COR-L47 (cell line): ENCODE measurements at places on chromosomes 5 and 9.

DNA sequence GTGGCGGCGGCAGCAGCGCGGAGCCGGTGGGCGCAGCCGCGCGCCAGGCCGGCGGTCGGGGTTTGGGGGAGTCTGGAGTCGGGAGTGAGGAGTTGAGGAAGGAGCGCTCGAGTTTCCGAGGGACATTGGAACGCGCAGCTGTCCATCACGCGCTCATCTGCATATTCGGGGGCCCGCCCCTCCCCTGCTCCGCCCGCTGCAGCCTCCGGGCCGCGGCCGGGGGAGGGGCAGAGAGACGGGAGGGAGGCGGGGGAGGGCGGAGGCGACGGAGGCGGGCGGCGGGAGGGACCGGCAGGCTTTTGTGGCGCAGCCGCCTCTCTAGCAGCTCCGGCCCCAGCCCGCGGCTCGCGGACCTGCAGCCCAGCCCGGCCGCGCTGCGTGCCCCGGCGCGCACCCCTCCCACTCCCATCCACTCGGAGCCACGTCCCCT is at the start of gene IRX2:
Gene IRX2 (minus strand): TSS at position 86 of the 430 bp plus-strand sequence. CDS start 264 bp downstream, outside the sequence.
- DNase-seq: no peak

DNA sequence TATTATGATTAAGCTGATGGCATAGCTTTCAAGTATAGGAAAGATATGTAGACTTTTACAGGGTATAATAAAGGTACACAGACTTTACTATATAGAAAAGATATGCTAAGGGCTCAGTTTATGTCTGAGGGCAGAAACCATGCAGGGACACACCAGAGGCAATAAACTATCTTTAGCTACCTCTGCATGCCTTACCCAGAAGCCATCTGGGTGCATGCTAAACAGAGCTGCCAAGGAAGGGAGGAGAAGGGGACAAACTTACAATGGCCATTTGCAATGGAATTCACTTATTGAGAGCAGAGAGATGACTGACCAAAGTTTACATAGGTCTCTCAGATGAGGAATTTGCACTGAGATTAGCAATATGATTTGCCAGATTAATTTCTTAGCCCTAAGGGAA is 143.1 kb upstream of the NR4A3 start:
- no peak for DNase-seq

- DNase-seq: no peak
Observed at GRCh38 chr5:169343766-169344165, 42.8 kb upstream of the SLIT3 start.

DNA sequence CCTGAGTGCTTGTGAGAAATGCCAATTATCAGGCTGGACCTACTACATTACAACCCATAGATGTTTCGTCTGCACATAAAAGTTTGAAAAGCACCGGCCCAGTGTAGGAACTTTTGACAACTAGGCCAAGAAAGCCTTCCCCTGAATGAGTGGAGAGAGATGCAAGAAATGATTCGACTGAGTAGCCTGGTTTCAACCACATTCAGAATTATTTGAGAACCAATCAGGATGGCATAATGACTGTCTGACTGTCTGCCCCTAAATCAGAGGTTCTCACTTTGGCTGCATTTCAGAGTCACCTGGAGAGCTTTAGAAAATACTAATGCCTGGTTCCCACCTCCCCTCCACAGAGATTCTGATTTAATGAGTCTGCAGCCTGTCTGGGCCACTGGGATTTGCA is 61.1 kb downstream of the FRMD3 start:
- DNase-seq: peak; percentile 55

DNA sequence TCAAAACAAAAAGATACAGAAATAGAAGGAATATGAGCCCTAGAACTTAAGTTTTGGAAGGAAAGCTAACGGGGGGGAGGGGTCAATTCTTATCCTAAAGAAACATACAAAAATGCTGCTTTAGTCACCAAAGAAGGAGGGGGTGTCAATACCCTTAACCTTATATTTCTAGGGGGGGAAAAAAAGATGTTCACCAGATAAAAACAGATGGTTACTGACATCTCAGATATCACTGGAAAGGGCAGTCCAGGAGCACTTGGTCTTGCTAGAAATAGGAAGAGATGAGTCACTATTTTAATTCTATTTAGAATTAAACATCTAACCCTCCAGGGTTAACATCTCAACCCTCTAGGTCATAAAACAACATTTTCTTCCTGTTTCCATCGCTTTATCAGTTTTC is 1.7 kb downstream of the DIAPH1 start:
- DNase-seq: no peak

- DNase-seq: no peak
Observed at GRCh38 chr9:35560625-35561337, 44.3 kb upstream of the TESK1 start.

DNA sequence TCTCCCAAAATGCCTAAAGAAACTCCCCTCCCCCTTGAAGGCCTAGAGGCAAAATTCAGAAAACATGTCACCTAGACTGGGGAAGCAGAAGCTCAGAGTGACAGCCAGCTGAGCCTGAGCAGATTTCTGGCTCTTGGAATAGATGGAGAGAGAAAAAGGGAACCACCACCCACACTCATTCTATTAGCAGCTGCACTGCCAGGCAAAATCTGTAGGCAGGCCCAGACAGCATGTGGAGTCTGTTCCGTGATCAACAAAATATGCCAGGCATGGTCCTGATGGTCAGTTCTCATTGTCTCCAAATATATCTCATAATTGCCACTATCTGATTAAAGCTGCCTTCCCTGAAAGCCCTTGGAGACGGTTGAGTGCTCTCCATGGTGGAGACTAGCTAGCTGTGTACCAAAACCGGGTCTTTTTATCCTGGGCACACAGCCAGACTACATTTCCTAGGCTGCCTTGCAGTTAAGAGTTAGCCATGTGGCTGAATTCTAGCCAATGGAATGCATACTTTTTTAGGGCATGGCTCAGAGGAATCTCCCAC is 131.7 kb upstream of the GPR151 start:
- DNase-seq: no peak

- DNase-seq: no peak
Observed at GRCh38 chr9:111728617-111729366, 65.9 kb downstream of the SHOC1 start.

- DNase-seq: no peak
Observed at GRCh38 chr5:83914662-83915418, 194.2 kb upstream of the HAPLN1 start.

DNA sequence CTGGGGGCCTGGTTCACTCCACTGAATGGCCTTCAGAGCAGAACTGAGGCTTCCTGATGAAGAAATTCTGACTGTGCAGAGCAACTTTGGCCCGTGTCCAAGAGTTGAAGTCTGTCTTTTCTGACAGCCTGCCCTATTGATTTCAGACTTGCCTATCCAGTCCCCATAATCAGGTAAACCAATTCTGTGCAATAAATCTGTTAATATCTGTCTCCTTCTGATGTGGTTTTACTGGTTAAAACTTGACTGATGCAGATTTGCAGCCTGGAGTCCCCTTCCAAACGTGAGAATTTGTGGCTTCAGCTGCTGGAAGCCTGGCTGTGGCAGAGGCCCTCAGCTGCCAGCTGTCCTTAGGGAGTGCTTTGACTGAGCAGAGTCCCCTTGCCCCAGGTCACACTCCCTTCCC is 283.9 kb upstream of the ANKRD55 start:
- DNase-seq: no peak

DNA sequence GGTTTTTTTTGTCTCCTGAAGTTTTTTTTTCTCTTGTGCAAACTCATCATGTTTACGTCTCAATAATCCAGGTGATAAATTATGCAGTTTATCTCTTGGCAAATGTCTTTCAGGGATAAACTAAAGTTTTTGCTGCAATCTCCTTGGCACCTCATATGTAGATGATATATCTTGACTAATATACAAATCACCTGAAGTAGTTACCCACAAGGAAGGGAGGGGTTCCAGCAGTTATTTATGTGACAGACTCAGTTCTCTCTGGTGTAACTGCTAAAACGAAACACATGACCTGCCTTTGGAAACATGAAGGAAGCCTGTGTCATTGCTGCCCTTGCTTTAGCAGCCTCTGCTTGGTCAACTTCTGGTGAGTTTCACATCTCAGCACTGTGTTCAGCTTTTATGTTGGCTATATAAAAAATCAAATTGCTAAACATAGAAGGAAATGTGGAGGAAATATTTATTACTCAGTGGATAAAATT is 39.3 kb upstream of the KIAA1958 start:
- DNase-seq: no peak

DNA sequence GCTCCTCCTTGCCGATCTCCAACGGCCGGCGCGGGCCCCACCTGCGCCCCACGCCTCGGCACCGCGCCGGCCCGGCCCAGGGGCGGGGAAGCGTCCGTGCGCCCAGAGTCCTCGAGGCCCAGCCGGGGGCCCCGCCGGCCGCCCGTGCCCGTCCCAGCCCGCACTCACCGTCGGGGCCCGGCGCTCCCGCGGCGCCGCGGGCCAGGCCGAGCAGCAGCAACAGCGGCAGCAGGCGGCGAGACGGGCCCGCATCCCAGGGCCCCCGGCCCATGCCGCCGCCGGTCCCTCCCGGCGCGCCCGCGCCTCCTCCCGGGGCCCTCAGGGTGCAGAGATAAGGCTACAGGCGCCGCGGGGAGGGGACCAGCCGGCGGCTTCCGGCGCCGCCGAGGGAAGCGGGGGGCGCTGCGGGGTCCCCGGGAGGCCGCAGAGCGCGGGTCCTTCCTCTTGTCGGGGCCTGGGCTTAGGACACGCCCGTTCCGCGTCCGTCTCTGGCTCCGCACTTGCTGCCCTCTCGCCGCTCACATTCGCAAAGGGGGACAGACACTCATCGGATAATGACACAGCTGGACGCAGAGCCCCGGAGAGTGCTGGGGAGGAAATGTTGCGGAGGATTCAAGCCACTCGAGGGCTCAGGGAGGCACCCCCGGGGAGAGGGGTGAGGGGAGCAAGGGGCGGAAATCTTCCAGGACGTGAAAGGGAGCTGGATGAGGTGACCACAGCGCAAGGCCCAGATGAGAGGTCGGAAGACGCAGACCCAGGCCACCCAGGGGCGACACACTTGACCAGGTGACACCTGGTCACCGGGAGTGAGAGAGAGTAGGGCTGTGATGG is at the start of gene SUSD1:
Gene SUSD1 (minus strand): TSS at position 333 of the 831 bp plus-strand sequence. CDS start 62 bp downstream, at position 271.
- peak; percentile 52 for DNase-seq

GRCh38 chr5:138336952-138337684 is 948 bp upstream of the FAM53C start:
- peak; percentile 65 for DNase-seq

DNA sequence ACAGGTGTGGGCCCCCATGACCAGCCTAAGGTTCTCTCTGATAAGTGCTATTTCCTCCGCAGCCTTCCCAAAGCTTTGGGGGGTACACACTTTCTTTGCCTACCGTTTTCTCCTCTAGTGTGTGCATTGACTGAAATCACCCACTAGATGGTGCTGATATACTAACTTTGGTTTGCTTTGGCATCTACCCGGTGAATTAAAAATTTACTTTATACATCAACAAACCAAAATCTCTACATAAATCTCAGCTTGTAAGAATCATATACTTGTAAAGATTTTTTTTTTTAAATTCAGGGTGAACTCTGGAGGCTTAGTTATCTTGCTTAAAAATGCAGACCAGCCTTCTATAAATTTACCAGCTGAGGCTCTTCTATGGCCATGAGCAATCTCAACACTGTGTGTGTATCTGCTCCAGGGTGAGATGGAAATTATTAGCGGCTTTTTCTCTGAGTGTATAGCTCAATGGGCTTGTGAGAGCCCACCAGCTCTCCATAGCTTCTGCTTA is 475.7 kb upstream of the TNC start:
- DNase-seq: peak; percentile 10

DNA sequence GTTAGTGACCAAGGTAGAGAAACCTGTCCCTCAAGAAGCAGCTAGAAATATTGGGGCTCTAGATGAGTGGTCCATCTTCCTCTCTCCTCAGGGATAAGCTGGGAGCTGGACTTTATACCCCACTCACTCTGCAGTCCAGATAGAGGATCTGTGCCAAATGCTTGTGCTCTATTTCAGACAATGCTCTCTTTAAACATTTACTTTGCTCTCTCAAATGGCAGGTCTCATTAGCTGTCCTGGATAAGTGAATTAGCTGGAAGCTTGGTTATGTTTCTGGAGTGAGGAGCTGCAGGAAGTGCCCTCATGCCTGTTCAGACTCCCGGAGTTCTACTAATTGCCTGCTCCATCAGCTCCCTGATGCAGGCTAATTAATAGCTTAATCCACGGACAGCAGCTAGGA is 151.1 kb upstream of the CCDC152 start:
- DNase-seq: no peak

GRCh38 chr5:40689438-40689837 is 9.7 kb downstream of the PTGER4 start:
- DNase-seq: no peak

GRCh38 chr5:14313986-14314690 is 171.0 kb downstream of the TRIO start:
- no peak for DNase-seq

DNA sequence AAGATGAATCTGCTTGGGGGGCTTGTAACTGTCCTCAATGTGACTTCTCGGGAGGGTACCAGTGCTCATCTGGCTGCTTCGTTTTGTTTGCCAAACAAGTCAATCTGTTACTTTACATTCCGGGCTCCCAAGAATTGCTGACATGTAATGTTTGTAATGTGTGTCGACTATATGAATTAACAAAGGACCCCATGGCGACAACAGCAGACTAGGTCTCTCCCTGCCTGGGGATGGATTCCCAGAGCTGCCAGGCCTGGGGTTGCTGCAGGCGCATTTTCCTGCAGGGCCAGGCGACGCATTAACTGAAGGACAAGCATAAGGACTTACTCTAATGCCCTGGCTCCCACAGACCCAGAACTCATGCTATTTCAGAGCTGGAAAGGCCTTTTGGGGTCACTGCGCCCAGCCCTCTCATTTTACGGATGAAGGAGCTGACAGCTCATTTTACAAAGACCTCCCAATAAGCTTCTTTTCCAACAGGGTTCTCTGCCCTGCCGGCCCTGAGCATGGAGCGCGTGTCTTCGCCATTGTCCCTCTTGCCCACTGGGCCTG is 214.8 kb downstream of the TTLL11 start:
- no peak for DNase-seq

DNA sequence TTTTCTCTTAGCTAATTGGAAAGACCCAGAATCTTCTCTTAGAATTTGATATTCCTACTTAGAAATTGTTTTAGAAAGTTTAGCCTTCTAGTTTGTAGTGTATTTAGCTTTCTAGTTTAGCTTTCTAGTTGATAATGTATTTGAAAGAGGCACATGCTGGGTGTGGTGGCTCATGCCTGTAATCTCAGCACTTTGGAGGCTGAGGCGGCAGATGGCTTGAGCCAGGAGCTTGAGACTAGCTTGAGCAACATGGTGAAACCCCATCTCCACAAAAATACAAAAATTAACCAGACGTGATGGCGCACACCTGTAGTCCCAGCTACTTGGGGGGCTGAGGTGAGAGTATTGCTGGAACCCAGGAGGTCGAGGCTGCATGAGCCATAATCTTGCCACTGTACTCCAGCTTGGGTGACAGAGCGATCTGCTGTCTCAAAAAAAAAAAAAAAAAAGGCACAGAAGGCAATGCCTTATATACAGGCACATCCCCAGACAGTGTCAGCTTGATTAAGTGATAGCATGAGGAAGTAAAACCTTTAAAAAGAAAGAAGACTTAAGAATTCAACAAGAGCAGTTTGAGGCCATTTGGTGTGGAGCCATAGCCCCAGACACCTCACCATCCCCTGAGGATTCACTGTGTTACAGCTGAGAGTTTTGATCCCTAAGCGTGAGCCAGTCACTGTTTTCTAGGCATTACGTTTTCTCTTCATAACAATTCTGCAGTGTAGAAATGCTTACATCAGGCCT is 34.6 kb downstream of the ZSWIM6 start:
- DNase-seq: no peak
